AG04450 (cell line): ENCODE measurements at places on chromosomes 4 and X.

- DNase-seq, result no peak
Observed at GRCh38 chr4:113189546-113189945, 140.1 kb downstream of the ANK2 start.

- DNase-seq, result no peak
Observed at GRCh38 chr4:23235628-23236390, 543.1 kb downstream of the GBA3 start.

- no peak for DNase-seq
Observed at GRCh38 chrX:48998391-48998790, 3.7 kb downstream of the GRIPAP1 start.

- DNase-seq, result no peak
Observed at GRCh38 chr4:55447831-55448230, 52.1 kb downstream of the TMEM165 start.

DNA sequence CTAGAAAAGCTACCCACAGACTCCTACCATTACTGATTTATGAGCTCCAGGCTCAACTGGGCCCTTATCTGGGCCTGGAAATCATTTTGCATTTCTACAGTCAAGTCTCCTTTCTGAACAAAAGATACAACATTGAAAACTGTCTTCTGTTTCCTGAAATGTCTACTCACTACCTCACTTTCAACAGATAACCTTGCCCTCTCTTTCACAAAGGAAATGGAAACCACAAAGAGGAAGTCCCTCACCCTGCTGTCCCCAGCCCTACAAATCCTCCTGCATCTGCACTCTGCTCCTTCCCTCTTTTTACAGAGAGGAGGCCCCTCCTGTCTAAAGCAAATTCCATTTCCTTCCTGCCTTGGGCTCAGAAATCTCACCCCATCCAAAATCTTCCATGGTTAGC, 24.8 kb upstream of the CYBB start:
- no peak for DNase-seq

GRCh38 chr4:153218961-153219360, 14.7 kb downstream of the TRIM2 start:
- DNase-seq, result no peak

GRCh38 chrX:155767051-155767875, 113.9 kb upstream of the VAMP7 start:
- peak; percentile 29 for DNase-seq

GRCh38 chrX:2474963-2475726, 25.6 kb downstream of the DHRSX start:
- no peak for DNase-seq

GRCh38 chr4:128513664-128514484, 226.3 kb upstream of the PGRMC2 start:
- no peak for DNase-seq

GRCh38 chr4:108398316-108398715, 222.1 kb upstream of the RPL34 start:
- no peak for DNase-seq

- DNase-seq, result no peak
Observed at GRCh38 chr4:183563874-183564273, 59.0 kb downstream of the ING2 start.

GRCh38 chrX:154730253-154730891, 20.5 kb downstream of the GAB3 start:
- DNase-seq, result no peak
